ENCODE measurements at places on chromosomes 4 and X.
A peak's percentile ranks its signal among the peaks of the same experiment; 100 is the strongest.

- DNase-seq: peak; percentile 14
Observed at GRCh38 chrX:155966876-155967275, 30.6 kb upstream of the IL9R start.

- no peak for DNase-seq
Observed at GRCh38 chr4:21248331-21248730, 548.1 kb downstream of the PACRGL start.

- no peak for DNase-seq
Observed at GRCh38 chrX:85897362-85898126, 149.8 kb downstream of the CHM start.

DNA sequence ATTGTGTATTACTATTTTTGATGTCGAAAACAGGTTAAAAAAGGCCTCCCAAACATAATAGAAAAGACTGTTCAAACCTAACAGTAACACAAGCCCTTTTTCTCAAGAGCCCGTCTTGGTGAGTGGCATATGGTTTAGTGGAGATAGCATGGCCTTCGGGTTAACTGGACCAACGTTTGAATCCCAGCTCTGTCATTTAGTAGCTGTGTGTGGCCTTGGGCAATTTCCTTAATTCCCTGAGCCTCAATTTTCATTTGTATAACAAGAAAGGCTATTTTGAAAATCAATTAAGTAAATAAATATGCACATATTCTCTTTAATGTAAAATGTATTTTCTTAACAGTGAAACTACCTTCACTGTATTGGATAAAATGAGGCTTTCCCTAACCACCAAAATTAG is 62.3 kb downstream of the HELT start:
- DNase-seq: no peak

- DNase-seq: no peak
Observed at GRCh38 chr4:27276307-27277073, 415.8 kb downstream of the STIM2 start.

GRCh38 chrX:150446995-150447394 is 83.9 kb downstream of the MAMLD1 start:
- DNase-seq: no peak

GRCh38 chrX:46262304-46262703 is 282.9 kb downstream of the ZNF674 start:
- no peak for DNase-seq

GRCh38 chrX:104310090-104310489 is 55.4 kb upstream of the ESX1 start:
- DNase-seq: no peak

GRCh38 chr4:8346838-8347605 is 77.5 kb downstream of the HTRA3 start:
- DNase-seq: peak; percentile 91

- no peak for DNase-seq
Observed at GRCh38 chrX:6679988-6680387, 145.1 kb upstream of the VCX3A start.

DNA sequence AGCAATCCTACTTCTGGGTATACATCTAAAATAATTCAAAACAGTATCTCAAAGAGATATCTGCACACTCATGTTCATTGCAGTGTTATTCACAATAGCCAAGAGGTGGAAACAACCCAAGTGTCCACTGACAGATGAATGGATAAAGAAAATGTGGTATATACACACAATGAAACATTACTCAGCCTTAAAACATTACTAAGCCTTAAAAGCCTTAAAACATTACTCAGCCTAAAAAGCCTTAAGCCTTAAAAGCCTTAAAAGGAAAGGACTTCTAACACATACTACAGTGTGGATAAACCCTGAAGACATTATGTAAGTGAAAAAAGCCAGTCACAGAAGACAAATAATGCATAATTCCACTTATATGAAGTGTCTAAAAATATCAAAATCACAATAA is 40.3 kb upstream of the TFDP3 start:
- no peak for DNase-seq

DNA sequence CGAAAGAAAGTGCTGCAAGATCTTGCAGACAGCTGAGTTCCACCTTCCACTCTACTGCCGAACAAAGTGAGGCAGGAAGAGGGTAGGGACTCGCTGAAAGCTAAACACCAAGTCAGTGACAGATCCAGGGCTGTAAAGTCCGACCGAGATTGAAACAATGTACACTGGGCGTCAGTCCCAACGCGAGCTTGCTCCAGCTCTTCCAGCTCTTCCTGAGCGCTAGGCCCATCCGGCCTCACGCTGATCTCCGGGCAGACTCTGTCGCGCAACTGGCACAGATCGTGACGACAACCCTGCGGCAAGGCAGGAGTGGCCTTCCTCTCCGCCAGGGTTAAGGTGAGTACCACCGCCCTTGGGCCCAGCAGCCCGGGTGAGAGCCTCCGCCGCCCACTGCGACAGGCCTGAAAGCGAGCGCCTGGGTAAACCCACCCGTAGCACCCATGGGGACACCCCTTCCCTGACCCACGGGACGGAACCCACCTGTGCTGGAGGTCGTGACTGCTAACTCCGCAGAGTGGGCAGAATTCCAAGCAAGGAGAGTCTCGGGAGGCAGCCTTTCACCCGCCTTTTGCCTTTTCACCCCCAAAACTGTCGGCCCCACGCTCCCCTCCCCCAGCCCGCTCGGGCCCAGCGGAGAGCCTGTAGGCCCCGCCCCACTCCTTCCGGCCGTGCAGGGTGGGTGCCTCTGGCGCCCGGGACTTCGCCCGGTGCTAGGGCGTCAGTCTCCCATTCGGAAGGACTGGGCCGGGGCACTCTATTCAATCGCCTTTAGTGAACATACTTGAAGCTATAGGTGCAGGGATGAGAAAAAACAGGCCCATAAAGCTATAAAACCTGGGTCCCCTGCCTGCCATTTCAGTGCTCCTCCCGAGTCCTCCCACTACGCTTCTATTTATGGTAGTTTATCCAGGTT is at the start of gene TMLHE:
Gene TMLHE (minus strand): TSS at position 641 of the 913 bp plus-strand sequence. CDS start 67,676 bp downstream, outside the sequence.
- no peak for DNase-seq

DNA sequence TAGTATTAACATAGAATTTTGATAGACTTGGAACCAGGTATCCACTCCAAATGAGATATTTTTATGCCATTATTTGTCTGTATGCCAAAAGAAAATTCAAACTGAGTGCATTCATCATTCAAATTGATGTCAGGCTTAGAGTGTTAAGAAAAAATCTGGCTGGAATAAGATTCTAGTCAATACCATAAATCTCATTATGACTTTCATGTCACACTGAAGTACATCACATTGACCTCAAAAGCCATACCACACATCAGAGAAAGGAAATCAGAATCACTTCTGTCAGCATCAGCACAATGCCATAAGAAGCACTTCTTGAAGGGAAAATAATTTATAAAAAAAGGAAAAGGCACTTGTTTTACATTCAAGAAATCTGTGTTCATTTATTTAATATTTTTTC is 119.0 kb upstream of the BMP3 start:
- no peak for DNase-seq

- no peak for DNase-seq
Observed at GRCh38 chr4:108783665-108784463, 21.0 kb upstream of the ETNPPL start.

- DNase-seq: no peak
Observed at GRCh38 chr4:2789793-2790582, 2.9 kb upstream of the SH3BP2 start.

DNA sequence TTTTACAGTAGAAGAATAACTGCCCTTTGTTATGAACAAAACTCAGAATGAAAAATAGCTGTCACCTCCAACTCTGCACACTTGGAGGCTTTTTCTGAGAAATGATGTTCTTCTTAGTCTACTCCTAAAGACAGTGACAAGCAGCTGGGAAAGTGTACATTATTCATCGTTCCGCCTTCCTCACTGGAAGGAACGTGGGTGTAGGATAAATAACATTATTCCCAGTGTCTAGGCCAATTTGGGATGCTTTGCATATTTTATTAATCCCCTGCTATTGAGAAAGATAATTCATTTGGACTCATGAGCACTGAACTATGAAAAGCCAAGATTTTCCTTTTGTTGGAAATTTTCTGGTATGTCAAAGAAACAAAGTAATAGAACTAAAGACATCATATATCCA is 87.8 kb downstream of the VCX2 start:
- no peak for DNase-seq

- no peak for DNase-seq
Observed at GRCh38 chrX:14095702-14096101, 66.0 kb upstream of the GEMIN8 start.

GRCh38 chr4:127698789-127699200 is 31.4 kb upstream of the SLC25A31 start:
- DNase-seq: no peak

GRCh38 chr4:149707862-149708261 is 107.8 kb downstream of the IQCM start:
- DNase-seq: no peak

DNA sequence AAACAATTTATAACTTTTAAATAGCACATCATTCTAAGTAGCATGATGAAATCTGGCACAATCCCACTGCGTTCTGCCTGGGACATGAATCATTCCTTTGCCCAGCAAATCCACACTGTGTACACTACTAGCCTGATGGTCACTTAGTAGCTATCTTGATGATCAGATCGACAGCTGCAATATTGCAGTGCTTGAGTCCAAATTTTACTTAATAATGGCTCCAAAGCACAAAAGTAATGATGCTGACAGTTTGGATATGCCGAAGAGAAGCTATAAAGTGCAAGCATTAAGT is 86.6 kb upstream of the NPNT start:
- no peak for DNase-seq

- no peak for DNase-seq
Observed at GRCh38 chrX:52979568-52979967, 21.2 kb upstream of the FAM156A start.

- no peak for DNase-seq
Observed at GRCh38 chr4:15331930-15332329, 95.9 kb upstream of the C1QTNF7 start.

DNA sequence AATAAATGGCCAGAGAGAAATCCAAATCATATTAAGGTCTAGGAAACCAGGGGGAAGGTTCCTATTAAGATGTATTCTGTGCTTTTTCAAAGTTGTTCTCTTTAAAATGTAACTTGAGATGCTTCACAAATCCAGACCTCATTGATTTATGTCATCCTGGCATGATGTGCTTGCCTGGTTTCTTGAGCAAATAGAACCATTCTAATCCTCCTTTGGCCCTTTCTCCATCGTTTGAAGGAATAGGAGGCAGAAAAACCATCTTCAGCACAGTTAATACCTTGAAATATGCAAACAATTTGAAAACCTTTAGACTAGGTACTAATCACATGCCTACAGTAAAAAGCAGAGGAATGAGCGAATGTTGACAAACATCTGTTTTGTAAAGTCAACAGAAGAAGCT is 202.2 kb upstream of the CXorf66 start:
- DNase-seq: no peak

- no peak for DNase-seq
Observed at GRCh38 chr4:156710365-156711192, 261.0 kb downstream of the PDGFC start.

- DNase-seq: no peak
Observed at GRCh38 chr4:52861879-52862616, at the start of gene RASL11B. TSS of gene RASL11B (plus strand) at chr4:52862317. CDS start at chr4:52862508, 191 bp downstream.

- DNase-seq: no peak
Observed at GRCh38 chr4:88659055-88659889, 38.4 kb downstream of the NAP1L5 start.

DNA sequence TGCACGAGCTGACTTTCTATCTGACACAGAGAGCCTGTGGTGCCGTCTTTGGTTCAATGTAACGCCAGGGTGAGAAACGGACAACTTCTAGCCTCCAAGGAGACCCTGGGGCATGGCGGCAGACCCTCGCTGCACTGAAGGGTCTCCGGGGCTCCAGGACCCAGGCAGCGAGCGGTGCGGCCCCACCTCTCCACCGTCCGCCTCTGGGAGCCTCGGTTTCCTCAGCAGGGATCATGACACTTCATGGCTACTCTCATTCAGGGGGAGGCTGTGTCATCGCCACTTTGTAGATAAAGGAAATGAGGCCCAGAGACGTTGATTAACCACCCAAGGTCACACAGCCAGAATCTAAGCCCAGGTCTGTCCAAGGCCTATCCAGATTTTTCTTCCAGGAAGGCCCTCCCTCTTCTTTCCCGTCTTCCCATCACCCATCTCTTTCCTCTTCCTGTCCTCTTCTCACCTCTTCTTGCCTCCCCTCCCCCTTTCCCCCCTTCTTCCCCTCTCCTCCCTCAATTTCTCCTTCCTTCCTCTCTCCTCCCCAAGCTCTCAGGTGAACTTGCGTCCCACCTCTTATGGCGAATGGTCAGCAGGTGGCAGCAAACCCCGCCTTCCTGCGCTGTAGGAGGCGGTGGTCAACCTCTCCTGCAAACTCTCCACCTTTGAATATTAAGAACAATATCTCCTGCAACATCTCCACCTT is 69.3 kb upstream of the HMX1 start:
- no peak for DNase-seq

DNA sequence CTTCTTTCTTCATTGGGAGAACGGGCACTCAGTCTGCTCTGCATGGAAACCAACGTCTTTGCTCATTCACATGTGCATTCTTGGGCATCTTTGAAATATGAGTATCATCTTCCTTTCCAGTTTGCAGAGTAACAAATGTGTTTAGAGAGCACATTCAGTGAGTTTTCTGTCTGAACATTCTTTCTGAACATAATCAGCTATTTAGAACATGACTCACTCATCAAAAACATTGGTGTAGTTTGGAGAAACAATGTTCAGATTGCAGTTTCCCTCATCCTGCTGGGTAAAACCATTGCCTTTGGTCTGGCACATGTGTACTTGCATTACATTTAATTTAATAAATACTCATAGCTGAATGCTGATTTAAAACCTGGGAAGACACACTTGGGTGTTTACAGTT is 81.5 kb upstream of the F9 start:
- no peak for DNase-seq

DNA sequence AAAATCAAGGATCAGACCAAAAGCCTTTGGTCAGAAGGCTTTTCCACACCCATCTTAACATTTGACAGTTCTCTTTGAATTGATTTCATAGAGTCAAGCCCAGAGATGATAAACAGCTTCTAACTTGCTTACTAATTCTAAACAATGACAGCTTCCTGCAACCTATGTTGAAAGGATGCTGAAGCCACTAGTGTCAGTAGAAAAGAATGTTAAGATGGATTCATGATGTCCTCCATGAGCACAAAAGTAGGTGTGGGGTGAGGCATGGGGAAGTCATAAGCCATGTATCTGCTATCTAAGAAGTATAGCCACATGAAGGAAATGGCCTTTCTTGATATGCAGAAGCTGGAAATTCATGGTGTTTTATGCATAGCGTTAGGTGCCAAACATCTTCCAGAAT is 269.3 kb downstream of the DHX15 start:
- no peak for DNase-seq

- no peak for DNase-seq
Observed at GRCh38 chr4:16884673-16885460, 13.6 kb downstream of the LDB2 start.
